ENCODE measurements at places on chromosomes 7 and 10.

- DNase-seq = no peak
These were observed 47.4 kb downstream of the LMBR1 start for GRCh38 chr7:156845379-156846101.

DNA sequence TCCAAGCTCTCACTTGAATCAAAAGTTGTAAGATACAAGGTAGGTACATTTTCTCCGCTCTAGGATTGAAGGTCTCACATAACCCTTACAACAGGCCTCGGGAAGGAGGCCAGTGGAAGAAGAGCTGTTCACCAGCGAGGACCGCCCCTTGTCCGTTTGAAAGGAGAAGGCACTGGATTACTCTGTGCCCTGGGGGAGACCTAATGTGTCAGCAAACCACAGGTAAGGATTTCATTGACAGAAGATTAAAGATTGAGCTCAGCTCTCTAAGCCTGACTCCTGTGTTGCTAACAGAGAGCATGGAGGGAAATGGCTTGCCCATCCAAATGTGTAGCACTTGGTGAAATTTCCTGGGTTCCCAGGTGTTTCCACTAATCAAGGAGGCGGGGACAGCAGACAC, 81.2 kb downstream of the SLC16A9 start:
- no peak for DNase-seq

- DNase-seq = no peak
These were observed 469.9 kb downstream of the GALNT17 start for GRCh38 chr7:71601851-71602250.

GRCh38 chr10:2948127-2948854, 119.1 kb upstream of the PFKP start:
- no peak for DNase-seq

- DNase-seq = peak; percentile 67
These were observed 512.9 kb downstream of the ATRNL1 start for GRCh38 chr10:115606086-115606485.

DNA sequence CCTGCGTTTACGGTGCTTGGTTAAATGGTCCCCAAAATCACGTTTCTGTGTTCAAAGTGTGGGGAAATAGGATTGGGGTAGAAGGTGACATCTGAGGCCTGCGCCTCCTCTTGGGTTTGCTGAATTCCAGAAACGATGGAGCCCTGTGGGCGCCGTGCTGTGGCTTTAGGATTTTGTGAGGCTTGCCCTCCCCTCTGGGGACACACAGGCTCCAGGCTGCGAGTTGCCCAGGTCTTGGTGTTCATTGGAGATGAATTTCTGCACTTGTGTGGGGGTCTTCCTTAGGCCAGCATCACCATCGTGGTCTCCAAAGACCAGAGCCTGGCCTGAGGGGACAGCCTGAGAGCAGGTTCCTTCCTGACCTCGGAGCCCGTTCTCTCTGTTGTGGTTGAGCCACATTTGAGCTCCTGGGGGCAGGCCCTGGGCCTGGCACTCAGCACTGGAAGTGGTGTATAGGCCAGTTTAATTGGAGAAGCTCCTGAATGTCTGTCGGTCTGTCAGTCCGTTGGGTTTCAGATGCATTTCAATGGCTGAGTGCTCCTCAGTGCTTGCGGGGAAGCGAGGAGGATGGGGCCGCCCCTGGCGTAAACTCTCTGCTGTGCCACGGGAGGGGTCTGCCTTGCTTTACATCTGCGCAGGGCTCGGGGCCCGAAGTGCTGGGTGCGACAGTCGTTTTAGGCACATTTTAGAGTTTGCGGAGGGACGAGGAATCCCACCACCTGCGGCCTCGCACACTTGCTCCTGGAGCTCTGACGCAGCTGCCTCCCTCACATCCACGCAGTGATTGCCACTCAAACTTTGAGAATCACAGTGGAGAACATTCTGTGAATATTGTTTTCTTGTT, 71.7 kb downstream of the DNAJB6 start:
- DNase-seq = no peak

DNA sequence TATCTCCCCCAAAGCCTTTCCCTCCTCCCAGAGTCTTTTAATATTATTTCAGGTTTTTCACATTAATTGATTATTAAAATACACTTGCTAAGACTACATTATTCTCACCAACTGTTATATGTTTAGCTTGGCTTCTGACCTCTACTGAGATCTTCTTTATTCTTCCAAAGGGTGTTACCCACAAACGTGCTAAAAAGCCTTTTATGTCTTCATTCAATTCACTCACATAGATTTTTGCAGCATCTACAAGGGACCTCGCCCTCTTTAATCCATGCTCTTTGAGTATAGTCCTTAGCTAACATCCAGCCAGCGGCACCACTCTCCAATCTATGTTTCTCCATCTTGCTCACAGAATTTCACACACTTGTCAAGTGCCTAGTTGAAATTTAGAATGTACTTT, 115.9 kb downstream of the HIPK2 start:
- no peak for DNase-seq

- no peak for DNase-seq
These were observed 6.1 kb upstream of the SLC25A13 start for GRCh38 chr7:96328016-96328415.

- peak; percentile 43 for DNase-seq
These were observed 72.3 kb downstream of the AMPH start for GRCh38 chr7:38558761-38559345.

DNA sequence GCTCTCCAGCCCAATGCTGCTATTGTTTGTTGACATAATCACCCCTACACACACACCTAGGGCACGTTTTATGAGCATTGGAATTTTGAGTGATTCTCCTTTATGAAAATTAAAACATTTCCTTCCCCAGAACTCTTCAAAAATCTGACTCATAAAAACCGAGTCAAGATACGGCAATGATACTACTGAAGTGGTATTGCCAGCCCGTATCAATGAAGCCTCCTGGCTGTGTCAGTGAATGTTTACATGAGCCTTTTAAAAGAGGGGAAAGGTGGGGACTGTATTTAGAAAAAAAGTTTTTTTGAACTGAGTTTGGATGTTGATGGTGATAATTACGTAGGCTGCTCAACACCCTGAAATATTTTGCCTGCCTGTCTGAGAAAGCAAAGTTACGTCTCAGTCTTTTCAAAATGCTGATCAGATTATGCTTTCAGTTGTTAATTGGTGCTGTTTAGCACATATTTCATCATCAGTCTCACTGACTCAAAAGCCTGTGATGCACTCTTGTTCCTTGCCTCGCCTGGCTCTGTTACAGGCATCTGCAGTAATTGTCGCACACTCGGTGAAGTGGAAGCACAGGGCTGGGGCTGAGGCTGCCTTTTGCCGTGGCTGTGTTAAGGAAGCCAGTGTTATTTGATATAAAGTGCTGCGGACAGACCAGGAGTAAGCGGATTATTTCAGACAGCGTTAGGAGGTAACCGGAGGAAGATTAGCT, 157.4 kb upstream of the TCF7L2 start:
- peak; percentile 77 for DNase-seq

- no peak for DNase-seq
These were observed 115.2 kb upstream of the PCGF5 start for GRCh38 chr10:91105269-91105668.

- no peak for DNase-seq
These were observed 11.1 kb downstream of the HTR7 start for GRCh38 chr10:90846746-90847145.

DNA sequence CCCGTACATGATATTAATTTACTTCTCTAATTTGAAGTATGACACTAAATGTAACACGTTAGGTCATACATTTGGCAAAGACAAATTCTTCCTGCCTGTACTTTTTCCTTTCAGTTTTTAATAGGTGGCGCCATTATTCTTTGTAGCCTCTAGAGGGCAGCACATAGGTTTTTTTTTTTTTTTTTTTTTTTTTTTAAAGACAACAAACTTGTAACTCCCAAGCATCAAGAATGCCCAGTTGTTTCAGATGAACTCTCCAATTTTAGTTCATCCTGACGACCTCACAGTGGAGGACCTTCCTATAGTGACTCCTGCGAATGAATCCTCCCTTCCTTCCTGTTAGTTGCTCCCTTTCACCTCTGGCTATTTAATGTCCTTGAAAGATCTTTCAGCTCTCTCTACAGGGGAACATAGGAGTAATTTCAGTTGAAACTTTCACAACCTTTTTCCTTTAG, 139.3 kb upstream of the HDAC9 start:
- peak; percentile 51 for DNase-seq

DNA sequence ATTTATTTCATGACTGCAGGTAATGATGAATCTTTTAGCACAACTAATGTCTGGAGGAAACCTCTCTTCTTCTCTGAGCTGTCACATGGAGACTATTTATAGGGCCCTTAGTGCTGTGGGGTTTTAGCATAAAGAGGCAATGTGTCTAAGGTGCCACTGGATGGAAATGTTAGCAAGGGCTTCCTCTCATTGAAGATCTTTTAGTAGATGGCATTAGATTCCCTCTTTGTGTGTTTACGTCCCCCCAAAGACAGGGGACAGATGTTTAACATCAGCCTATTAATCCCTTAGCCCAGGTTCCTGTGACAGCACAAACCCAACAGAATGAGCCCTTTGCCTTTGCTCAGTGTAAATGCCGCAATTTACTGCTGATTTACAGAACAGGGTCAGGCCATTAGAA, 208.6 kb downstream of the SKAP2 start:
- DNase-seq = no peak

- no peak for DNase-seq
These were observed 161.2 kb downstream of the ZNF33B start for GRCh38 chr10:42477170-42477569.

- DNase-seq = no peak
These were observed 501.5 kb downstream of the LRMDA start for GRCh38 chr10:75932921-75933320.

- no peak for DNase-seq
These were observed 29.1 kb downstream of the CELF2 start for GRCh38 chr10:11046776-11047160.

GRCh38 chr10:71940752-71941151, 23.4 kb upstream of the CHST3 start:
- no peak for DNase-seq

GRCh38 chr7:22601812-22602565, 102.0 kb upstream of the STEAP1B start:
- DNase-seq = peak; percentile 70

DNA sequence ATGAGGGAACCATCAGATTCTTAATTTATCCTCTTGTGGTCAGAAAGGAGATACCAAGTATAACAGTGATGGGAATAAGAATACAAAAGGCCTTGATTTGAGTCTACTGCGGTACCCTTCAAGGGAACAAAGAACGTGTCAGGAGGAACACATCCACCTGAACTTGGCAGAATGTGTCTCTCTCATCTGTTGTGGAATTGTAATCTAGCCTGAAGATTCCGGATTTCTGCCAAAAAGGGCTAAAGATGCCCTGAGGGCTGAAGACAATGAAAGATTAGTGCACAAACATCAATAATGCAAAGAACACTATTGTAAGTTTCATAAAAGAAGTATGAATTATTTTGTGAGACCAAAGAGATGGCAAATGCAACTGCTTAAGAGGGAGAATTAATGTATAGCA, 134.8 kb downstream of the RELN start:
- no peak for DNase-seq

- no peak for DNase-seq
These were observed 416.7 kb downstream of the ARL4A start for GRCh38 chr7:13104128-13104527.

GRCh38 chr7:23892019-23892418, 182.0 kb downstream of the STK31 start:
- no peak for DNase-seq

DNA sequence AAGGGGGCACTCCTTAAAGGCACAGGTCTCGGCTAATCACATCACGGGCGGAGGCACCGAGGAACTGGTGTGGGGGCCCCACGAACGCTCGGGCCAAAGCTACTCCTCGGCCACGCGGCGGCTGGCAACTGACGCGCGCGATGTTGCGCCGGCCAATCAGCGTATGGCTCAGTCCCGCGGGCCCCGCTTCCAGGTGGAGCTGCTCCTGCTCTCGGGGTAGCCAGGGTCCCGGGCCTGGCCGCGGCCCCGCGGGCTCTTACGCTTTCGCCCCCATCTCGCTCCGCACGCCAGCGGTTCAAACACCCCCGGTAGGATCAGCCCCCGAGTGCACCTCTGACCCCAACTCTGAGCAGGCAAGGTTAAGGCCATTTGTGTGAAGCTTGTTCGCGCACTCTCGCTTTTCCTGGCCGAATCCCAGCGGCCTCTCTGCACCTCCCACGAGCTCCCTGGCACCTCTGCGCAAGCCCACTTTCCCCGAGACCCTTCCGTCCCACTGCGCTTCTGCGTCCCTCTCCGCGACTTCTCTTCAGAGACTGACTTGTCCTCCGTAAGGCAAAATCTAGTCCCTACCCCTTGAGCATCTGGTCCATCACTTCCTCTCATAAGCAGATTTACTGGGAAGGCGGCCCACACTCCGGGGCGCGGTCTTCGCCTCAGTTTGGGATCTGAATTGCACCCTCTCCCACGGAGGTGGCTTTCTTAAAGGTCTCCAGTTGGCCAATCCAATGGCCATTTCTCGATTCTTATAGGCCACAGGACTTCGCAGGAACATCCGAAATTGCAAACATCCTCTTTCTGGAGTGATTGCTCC, 200.9 kb upstream of the TBX20 start:
- DNase-seq = no peak

DNA sequence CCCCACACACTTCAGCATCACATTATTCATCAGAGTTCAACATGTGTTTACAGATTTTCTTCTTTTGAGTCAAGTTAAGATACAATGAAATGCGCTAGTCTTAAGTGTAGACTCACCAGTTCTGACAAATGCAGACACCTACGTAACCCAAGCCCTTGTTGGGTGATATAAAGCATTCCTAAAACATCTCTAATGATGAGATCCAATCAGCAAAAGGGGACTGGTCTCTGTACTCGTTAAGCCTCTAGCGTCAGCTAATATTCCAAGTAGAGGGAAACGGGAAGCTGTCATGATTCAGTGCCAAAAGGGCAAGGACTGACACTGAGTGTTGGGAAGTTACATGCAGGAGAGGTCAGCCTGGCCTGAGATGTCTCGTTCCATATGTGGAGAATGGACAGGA, 38.7 kb upstream of the TRIL start:
- DNase-seq = peak; percentile 35

DNA sequence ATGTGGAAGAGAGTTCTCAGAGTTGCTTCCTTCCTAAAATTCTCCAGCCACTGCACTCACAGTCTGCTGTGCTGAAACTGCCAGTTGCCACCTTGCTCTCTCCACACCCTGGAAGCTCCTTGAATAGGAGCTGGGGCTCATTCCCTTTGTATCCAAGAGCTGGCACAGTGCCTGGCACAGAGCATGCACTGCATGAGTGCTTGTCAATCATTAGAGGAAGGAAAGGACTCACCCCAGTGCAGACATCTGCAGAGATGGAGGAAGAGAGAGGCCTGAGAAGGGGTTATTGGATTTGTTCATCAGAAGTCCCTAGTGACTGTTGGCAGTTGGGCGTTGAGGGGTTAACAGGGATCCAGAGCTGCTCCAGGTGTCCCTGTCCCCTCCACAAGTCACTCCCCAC, 41.7 kb upstream of the DUSP5 start:
- DNase-seq = no peak

GRCh38 chr7:93723424-93724124, 149.1 kb upstream of the CALCR start:
- DNase-seq = no peak

Measured in fibroblast of skin of right quadriceps (primary cell).